Chondrocyte (in vitro differentiated cells): ENCODE measurements at places on chromosomes 7 and 10. TPM values are rescaled to one million over a fixed set of nuclear protein-coding genes. Genes with fewer than 3 reads are reported as not detected.

ZNF503 gene
- total RNA-seq = 12.3 to 26.0 TPM (median 24.8 TPM) in 3 replicates

SEMA3E gene
- 3.7 to 10.1 TPM (median 5.1 TPM) in 3 replicates for total RNA-seq

COL1A2 gene
- 11,901 to 12,433 TPM (median 12,302 TPM) in 3 replicates for total RNA-seq

PDE1C gene
- 53.2 to 54.6 TPM (median 53.5 TPM) in 3 replicates for total RNA-seq

MBL2 gene
- not detected in 3 replicates for total RNA-seq

SLIT1 gene
- total RNA-seq = 0.17 TPM in 1 of 3 replicates, not detected in the others

PLEKHS1 gene
- total RNA-seq = not detected in 3 replicates

CARD11 gene
- 0.39 to 1.8 TPM (median 1.7 TPM) in 3 replicates for total RNA-seq

STRIP2 gene
- 0.87 to 1.3 TPM (median 1.2 TPM) in 3 replicates for total RNA-seq

TRIM8 gene
- 40.3 to 74.4 TPM (median 66.8 TPM) in 3 replicates for total RNA-seq

STX1A gene
- total RNA-seq = 19.1 to 33.5 TPM (median 20.9 TPM) in 3 replicates

DPYSL4 gene
- 19.9 to 37.6 TPM (median 35.2 TPM) in 3 replicates for total RNA-seq

ABCA13 gene
- total RNA-seq = 0.07 to 0.13 TPM (median 0.12 TPM) in 3 replicates

SLC26A5 gene
- total RNA-seq = not detected in 3 replicates

JCAD gene
- total RNA-seq = 18.3 to 23.9 TPM (median 19.4 TPM) in 3 replicates

CRTAC1 gene
- 0.18 to 0.37 TPM in 2 of 3 replicates, not detected in the other for total RNA-seq

BTBD16 gene
- 0.10 to 0.29 TPM in 2 of 3 replicates, not detected in the other for total RNA-seq

RADIL gene
- total RNA-seq = 0.82 to 1.2 TPM (median 1.00 TPM) in 3 replicates

AS3MT gene
- total RNA-seq = 2.2 to 3.7 TPM (median 2.3 TPM) in 3 replicates

PTPRZ1 gene
- 0.05 to 2.0 TPM (median 1.6 TPM) in 3 replicates for total RNA-seq

KIAA1549 gene
- total RNA-seq = 4.7 to 9.2 TPM (median 8.5 TPM) in 3 replicates

GATA3 gene
- not detected in 3 replicates for total RNA-seq

LRMDA gene
- total RNA-seq = 0.34 to 3.5 TPM (median 2.8 TPM) in 3 replicates

ASAH2 gene
- total RNA-seq = 1.2 to 5.8 TPM (median 2.7 TPM) in 3 replicates

SLC25A28 gene
- total RNA-seq = 26.4 to 46.7 TPM (median 31.9 TPM) in 3 replicates

GPR15LG gene
- not detected in 3 replicates for total RNA-seq

ERVW-1 gene
- not detected in 3 replicates for total RNA-seq

MMRN2 gene
- total RNA-seq = 0.31 to 0.92 TPM (median 0.40 TPM) in 3 replicates

DDC gene
- not detected in 3 replicates for total RNA-seq

PRSS37 gene
- total RNA-seq = not detected in 3 replicates

PCLO gene
- total RNA-seq = 1.3 to 2.2 TPM (median 1.5 TPM) in 3 replicates

NME8 gene
- not detected in 3 replicates for total RNA-seq

UTF1 gene
- total RNA-seq = not detected in 3 replicates

EBF3 gene
- 2.2 TPM in 1 of 3 replicates, not detected in the others for total RNA-seq

SLC18A3 gene
- total RNA-seq = not detected in 3 replicates

SPDYE3 gene
- not detected in 3 replicates for total RNA-seq

SEMA4G gene
- 4.8 to 8.0 TPM (median 7.9 TPM) in 3 replicates for total RNA-seq

HMX2 gene
- not detected in 3 replicates for total RNA-seq
